ENCODE measurements at places on chromosomes 11 and 22. TPM values are rescaled to one million over a fixed set of nuclear protein-coding genes. Genes with fewer than 3 reads are reported as not detected.

The C22orf31 gene
- not detected for polyA plus RNA-seq

The OR10G6 gene
- polyA plus RNA-seq, result not detected

DNA sequence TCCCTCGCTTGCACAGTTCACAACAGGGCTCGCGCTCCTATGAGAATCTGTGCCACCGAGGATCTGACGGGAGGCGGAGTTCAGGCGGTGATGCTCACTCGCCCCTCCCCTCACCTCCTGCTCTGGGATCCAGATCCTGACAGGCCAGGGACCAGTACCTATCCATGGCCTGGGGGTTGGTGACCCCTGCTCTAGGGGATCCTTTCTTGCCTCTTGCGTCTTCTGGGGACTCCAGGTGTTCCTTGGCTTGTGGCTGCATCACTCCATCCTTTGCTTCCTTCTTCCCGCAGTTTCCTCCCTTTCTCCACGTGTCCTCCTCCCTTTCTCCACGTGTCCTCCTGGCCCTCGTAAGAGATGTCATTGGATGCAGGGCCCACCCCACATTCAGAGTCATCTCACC lies 30.6 kb upstream of the KRTAP5-7 start:
- peaks cover 68% of the 10 kb centered on the region for H3K36me3 ChIP-seq
- no peak overlapping the region for H3K27ac ChIP-seq
- no peak overlapping the region for H3K4me3 ChIP-seq
- no peaks in the 10 kb centered on the region for H3K27me3 ChIP-seq
- peaks cover 3% of the 10 kb centered on the region for H3K4me1 ChIP-seq
- DNase-seq, result no peak

DNA sequence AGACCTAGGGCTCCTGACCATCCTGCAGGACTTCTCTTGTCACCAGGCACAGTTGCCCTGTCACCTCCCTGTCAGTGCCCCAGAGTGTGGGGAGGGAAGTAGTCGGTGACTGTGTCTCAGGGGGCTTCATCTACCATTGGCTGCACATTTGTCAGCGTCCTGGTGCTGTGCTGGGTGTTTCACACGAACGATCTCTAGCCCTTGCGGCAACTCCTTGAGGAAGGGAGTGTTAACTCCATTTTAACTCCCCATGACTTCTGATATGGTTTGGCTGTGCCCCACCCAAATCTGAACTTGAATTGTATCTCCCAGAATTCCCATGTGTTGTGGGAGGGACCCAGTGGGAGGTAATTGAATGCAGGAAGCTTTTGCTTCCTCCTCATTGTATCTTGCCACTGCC lies 7.1 kb downstream of the TSKU start:
- no peak overlapping the region for H3K4me3 ChIP-seq
- peaks cover 52% of the 10 kb centered on the region for H3K4me1 ChIP-seq
- H3K27ac ChIP-seq, result no peak overlapping the region

GRCh38 chr22:20909543-20910303 lies 7.5 kb upstream of the CRKL start:
- no peaks in the 10 kb centered on the region for H3K36me3 ChIP-seq
- DNase-seq, result no peak
- H3K4me1 ChIP-seq, result no peaks in the 10 kb centered on the region
- H3K4me3 ChIP-seq, result no peak overlapping the region

All from spinal cord (tissue), 10 donors.